Activated gamma-delta T cell treated with Interleukin-2 at 50 U/mL for 16 hours (primary cell): ENCODE measurements at places on chromosomes 12 and 14.

DNA sequence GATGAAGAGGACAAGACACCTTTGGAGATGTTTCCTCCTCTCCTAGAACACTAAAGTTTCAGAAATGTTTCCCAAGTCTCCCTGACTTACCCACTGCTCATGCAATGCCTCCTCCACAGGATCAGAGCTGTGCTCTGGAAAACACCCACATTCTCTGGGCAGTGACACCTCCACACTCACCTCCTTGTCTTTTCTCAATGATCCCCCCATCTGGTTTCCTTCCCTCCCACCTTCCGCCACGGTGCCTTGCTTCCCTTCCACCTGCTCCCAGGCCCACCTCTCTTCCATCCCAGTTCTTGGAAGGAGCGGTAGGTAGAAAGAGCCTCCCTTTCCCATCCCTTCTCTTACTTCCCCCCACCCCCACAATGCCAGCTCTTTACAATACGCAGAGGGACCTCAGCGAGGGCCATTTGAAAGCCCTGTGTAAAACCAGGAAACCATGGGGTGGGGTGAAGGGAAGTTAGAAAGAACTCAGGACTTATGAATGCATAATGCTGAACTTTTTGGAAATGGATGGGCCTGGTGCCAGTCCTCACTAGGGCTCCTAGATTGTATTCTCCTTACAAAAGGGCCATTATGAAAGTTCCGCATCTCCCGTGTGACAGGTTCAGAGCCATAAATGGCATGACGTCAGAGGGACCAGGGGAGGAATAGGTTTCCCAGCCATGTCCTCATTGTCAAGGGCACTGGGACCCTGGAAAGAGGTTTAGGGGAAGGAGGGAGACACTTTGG, 12.8 kb downstream of the FBLN5 start:
- no peak for DNase-seq

- no peak for DNase-seq
Observed at GRCh38 chr14:25622763-25623162, 572.8 kb upstream of the STXBP6 start.

DNA sequence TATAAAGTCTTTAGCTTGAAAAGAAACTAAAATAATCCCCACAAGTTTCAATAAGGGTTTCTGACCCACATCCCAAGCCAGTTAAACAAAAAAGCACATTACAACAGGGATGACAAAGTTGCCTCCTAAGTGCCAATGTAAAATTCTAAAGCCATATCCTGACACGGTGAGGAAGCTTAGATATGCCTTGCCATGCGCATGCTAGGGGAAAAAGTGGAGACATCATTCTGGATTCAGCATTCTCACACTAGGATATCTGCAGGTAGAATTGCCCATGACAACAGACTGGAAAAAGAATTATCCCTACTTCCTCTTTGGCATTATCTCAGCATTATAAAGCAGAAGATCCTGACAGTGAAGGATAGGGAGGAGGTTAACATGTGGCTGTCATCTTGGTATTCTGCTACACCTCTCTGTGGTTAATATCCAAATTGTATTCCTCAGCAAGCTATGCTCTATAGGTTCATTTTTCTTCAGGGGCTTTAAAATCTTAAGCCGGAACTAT, 4.9 kb downstream of the DUSP6 start:
- DNase-seq, result no peak

- DNase-seq, result no peak
Observed at GRCh38 chr14:59510001-59510400, 25.7 kb downstream of the JKAMP start.

- DNase-seq, result peak; percentile 1
Observed at GRCh38 chr14:94059998-94060397, 21.0 kb downstream of the DDX24 start.

GRCh38 chr14:64942531-64943111, at the start of gene GPX2:
TSS of gene GPX2 (minus strand) at chr14:64942745. CDS start at chr14:64942726, 19 bp downstream.
- no peak for DNase-seq

DNA sequence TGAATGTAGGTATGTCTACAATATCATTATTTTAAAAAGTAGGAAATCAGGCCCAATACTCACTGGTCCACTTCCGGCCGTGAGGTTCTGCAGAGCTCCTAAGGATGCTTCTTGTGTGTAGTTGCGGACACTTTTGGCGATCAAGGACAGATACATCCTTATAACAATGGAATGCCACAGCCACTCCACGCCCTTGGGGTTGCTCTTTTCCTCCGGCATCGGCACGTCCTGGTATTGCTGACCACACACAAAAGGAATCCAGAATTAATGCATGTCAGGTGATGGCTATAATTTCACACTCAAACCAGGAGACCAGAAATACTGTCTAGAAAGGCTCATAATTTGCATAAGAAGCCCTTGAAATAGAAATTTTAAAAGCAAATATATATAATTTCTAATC, 65.6 kb upstream of the YARS2 start:
- DNase-seq, result no peak

DNA sequence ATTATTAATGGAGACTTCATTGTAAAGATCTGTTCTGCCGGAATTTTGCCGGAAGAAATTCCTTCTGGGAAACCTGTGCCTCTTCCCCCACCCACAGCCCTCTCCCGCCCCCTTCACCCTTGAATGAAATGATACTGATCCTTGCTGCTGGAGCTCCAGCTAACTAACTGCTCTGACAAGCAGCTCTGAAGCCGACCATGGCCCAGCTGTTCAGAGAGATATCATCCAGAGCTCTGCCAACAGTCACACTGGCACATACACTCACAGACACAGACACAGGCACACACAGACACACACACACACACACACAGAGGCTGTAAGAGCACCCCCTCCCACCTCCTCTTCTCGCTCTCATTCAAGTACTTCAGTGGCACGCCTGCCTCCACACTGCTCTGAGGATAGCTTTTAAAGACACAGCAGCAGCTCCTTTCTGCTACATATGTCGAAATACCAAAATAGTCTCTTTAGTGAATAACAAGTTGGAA, 88.6 kb downstream of the R3HDM2 start:
- no peak for DNase-seq

GRCh38 chr12:56143217-56143616, 9.2 kb upstream of the MYL6B start:
- no peak for DNase-seq

DNA sequence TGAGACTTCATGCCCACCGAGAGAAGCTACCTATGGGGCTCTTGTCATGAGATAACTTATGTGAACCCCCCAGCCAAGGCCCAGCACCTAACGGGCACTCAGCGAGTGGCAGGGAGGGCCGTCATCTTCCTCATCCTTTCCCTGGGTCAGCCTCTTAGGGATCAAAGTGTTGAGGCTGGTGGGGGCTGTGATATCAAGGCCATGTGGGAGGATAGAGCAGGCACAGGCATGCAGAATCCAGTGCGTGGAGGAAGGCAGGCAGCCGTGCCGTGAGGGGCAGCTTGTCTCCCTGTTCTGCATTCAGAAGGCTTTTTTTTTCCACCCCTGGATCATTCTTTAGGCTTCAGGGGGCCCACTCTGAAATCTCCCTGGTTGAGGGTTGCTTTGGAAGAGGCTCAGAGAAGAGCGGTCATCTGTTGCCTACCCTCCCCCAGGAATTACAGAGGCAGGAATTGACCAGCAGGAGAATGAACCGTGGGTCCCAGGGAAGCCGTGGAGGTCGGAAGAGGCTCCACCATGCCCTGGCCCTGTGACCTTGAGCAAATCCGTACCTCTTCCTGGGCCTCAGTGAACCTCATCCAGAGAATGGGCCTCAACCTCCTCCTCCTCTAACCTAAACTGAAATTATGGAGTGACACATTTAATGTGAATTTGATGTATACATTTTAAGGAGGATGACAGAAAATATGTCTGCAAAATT, 62.8 kb downstream of the BEGAIN start:
- no peak for DNase-seq

- no peak for DNase-seq
Observed at GRCh38 chr12:4025181-4026019, 152.2 kb upstream of the PARP11 start.

- DNase-seq, result no peak
Observed at GRCh38 chr12:57139796-57140649, 7.4 kb downstream of the LRP1-AS start.

DNA sequence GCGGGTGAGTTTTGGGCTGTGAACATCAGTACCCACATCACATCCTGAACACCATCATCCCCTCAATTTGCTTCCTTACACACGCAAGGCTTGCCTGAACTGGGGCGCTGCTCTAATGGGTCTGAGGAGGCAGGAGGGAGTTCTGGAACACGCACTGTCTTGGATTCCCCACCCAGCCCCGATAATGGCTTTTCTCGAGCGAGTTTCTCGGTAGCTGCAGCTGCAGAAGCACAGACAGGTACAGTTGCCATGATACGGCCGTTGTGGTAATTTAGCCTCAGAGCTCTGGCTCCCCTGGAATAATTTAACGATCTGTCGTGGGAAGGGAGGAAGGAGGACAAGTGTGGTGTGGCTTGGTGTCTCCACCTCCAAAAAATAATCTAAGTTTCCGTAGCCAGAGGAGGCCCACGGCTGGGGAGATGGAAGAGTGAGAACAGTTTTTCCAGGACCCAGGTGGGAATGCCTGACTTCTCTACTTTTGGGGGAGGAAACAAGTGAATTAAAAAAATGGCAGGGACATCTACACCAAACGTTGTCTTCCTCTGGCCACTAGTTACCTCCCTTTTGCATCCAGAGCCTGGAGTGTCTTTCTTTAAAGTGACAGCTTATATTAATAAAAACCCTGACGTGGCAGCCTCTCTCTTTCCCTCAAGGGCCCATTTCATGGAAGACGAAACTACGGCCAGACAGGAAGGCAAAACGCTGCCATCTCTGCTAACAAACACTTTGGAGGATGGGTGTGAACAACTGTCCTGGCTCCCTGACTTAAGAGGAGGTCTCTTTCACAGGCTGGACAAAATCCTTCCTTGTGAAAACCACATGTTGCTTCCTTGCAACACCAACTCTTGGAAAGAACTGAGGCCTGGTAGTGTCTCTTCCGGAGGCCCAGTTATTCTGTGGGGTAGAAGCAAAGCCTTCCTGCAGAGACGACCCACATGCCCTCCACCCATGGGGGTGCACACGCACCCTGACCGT, 84.8 kb downstream of the RBM19 start:
- no peak for DNase-seq

DNA sequence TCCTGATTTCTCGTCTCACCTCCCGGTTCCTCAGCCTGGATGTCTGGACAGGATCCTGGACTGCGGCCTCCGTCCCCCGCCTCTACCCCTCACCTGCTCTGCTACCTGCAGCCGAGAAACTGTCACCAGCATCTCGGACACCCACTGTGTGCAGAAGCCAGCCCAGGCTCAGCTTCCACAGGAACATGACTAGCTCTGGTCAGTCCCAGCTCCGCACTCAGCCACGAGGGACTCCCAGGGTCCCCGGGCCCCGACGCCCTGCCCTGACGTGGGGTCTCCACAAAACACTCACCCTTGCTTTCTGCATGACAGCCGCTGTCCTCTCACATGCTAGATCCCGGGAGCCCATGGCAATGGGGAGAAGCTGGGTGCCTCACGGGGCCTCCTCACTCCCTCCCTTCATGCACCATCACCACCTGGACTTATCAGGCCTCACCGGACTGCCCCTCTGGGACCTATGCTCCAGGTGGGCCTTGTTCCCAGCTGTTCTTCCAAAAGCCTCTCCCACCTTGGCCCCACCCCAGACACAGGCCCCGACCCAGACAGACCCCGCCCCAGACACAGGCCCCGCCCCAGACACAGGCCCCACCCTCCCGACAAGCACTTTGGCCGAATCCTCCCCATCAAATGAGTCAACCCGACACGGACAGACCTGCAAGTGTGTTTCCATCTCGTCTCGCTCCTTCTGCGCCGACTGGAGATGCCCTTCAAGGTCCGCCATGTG, 26.9 kb upstream of the ANKLE2 start:
- no peak for DNase-seq

DNA sequence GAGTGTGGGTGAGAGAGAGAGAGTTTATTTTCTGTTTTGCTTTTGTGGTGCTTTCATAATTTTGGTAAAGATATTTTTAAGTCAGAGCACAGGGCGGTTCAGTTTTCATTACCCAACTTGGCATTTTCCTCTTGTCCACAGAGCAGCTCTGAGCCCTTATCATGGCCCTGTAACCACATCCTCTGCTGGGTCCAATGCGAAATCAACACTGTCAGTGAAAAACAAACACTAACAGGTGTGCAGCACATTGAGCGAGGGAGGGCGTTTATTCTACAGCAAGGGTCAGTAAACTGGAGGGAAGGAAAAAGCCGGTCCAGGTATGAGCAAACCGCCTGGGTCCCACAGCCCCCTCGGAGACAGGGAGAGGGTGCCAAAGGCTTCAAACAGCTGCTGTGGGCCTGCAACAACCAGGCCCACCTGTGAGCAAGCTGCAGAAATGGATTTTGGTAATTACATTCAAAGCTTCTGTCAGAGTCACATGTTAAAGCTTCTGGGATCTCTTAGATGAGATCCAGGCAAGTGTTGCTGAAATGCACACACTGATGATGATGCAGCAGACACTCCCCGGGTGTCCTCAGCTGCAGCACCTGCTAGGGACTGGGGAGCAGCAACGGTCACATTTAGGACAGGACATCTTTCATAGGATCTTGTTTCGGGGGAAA, 132.7 kb upstream of the DYRK2 start:
- peak; percentile 49 for DNase-seq

GRCh38 chr14:68654471-68654941, 138.4 kb downstream of the ZFP36L1 start:
- no peak for DNase-seq

GRCh38 chr14:89521988-89522387, 105.0 kb upstream of the FOXN3 start:
- DNase-seq, result no peak

- peak; percentile 48 for DNase-seq
Observed at GRCh38 chr14:70640938-70641547, 673 bp upstream of the TTC9 start.

DNA sequence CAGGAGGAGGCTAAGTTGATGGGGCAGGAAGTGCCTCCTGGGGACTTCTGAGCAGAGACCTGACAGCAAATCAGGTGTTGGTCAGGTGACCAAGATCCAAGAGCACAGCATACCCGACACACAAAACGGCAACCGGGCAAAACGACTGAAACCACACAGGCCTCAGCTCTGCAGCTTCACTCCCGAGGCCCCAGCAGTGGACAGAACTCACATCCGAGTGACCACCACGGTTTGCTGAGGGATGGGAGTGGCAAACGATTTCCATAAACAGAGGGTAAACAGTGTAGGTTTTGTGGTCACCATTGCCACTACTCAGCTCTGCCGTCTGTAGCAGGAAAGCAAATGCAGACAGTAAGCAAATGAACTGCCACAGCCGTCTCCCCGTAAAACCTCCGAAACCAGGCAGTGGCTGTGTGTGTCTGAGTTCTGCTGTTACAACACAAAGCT, 14.4 kb downstream of the CHFR start:
- DNase-seq, result peak; percentile 17

DNA sequence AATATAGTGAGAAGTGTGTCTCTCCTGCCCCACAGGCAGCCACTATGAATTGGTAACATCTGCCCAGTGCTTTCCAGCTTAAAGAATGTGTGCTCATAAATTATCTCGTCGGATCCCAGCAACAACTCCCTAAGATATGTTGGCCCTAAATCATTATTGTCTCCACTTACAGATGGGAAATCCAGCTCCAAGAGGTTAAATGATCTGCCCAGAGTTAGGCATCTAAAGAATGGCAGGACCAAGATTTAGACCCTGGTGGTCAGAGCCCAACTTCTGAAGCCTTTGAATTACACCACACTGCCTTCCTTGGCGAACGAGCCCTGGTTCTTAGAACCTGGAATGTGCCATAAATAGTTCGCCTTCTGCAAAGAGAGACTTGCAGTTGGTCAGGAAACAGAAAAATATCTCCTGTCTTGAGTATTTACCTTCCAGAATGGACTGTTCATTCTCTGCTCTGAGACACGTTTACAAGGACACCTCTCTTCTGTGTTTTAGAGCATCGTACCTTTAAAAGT, 20.1 kb upstream of the PLEK2 start:
- no peak for DNase-seq

GRCh38 chr12:17383321-17383720, 706.7 kb downstream of the RERGL start:
- DNase-seq, result no peak
